ENCODE measurements at places on chromosomes 4 and X. TPM values are rescaled to one million over a fixed set of nuclear protein-coding genes. Genes with fewer than 3 reads are reported as not detected.

Gene PCDH10
- under 0.01 TPM for total RNA-seq

Gene FDCSP
- not detected for total RNA-seq

Gene MAP3K15
- total RNA-seq: not detected

Gene ATP2B3
- total RNA-seq: not detected

Gene ZDHHC15
- total RNA-seq: not detected

Gene MORF4L2
- 272 TPM for total RNA-seq

Gene IL1RAPL1
- total RNA-seq: not detected

Gene ZNF275
- 13.5 TPM for total RNA-seq

Gene SMPX
- total RNA-seq: not detected

Gene RTL3
- total RNA-seq: not detected

Gene SOWAHB
- 15.0 TPM for total RNA-seq

Gene SPIN2B
- 4.9 TPM for total RNA-seq

Gene CACNA1F
- total RNA-seq: 0.07 TPM

Gene CPLX1
- not detected for total RNA-seq

Gene PDS5A
- total RNA-seq: 111 TPM

Gene TSPAN7
- total RNA-seq: 0.68 TPM

Gene GPR143
- 0.64 TPM for total RNA-seq

Gene PAGE2
- not detected for total RNA-seq

Gene GAGE12F
- total RNA-seq: not detected

Gene ETDB
- total RNA-seq: not detected

Gene GATB
- total RNA-seq: 14.5 TPM

Gene TEX13B
- total RNA-seq: not detected

Gene GC
- not detected for total RNA-seq

Gene NEXMIF
- 0.07 TPM for total RNA-seq

Gene MTNR1A
- 0.07 TPM for total RNA-seq

Gene SLITRK4
- not detected for total RNA-seq

Gene HPGD
- 5.1 TPM for total RNA-seq

Gene ENPP6
- total RNA-seq: not detected

Gene ATP7A
- total RNA-seq: 10.5 TPM

Gene EPHA5
- total RNA-seq: not detected

Gene ARHGAP6
- not detected for total RNA-seq

Gene MAGEE2
- total RNA-seq: not detected

Gene CXorf51A
- not detected for total RNA-seq

Gene AWAT2
- not detected for total RNA-seq

Gene NKX3-2
- total RNA-seq: under 0.01 TPM

Gene CT45A5
- not detected for total RNA-seq

Gene NOCT
- 38.0 TPM for total RNA-seq

Gene PPP2R2C
- total RNA-seq: 17.4 TPM

Gene CSAG2
- total RNA-seq: not detected

Gene TLR8
- total RNA-seq: not detected

Gene MUC7
- not detected for total RNA-seq

Gene STOX2
- total RNA-seq: 16.7 TPM

Gene RP2
- total RNA-seq: 23.8 TPM

Gene GPR50
- total RNA-seq: not detected
